ENCODE measurements at places on chromosomes 13 and 19. TPM values are rescaled to one million over a fixed set of nuclear protein-coding genes. Genes with fewer than 3 reads are reported as not detected.
A peak's percentile ranks its signal among the peaks of the same experiment; 100 is the strongest.

The CPB2 gene
- not detected for total RNA-seq

The C2CD4C gene
- 5.2 TPM for total RNA-seq

GRCh38 chr19:52584736-52585440 is 14.8 kb downstream of the ZNF701 start:
- no peak for DNase-seq

GRCh38 chr13:95256091-95256490 is 45.2 kb downstream of the ABCC4 start:
- DNase-seq = peak; percentile 97

- peak; percentile 33 for DNase-seq
Observed at GRCh38 chr19:13262450-13262849, 112.2 kb downstream of the IER2 start.

- DNase-seq = no peak
Observed at GRCh38 chr13:102183509-102184182, 218.2 kb downstream of the FGF14 start.

DNA sequence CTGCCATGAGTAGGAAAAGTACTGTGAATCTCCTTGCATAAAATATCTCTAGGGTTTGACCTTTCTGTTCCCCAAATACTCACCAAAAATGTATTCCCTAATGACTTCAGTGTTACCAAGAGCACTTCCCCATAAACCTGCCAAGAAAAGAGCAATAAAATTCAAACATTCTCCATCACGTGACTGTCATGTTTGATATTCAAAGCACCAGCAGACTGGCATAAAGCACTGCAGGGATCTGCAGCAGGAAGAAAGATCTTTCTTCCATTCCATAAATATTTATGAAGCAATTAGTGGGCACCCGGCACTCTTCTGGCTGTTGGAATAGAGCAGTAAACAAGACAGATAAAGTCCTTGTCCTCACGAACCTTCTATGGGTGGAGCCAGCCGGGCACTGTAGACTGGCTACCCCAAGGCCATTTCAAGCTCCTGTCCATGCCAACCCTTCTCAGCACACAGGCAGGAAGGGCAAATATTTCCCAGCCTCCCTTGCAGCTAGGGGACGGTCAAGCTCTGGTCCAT is 20.3 kb downstream of the PLA2G4C start:
- no peak for DNase-seq

GRCh38 chr13:75959861-75960481 is 323.8 kb downstream of the LMO7 start:
- no peak for DNase-seq
